ENCODE measurements at places on chromosomes 4 and X. TPM values are rescaled to one million over a fixed set of nuclear protein-coding genes. Genes with fewer than 3 reads are reported as not detected.

- no peak for DNase-seq
Measured at GRCh38 chr4:5783486-5783885, 72.5 kb downstream of the EVC start.

DNA sequence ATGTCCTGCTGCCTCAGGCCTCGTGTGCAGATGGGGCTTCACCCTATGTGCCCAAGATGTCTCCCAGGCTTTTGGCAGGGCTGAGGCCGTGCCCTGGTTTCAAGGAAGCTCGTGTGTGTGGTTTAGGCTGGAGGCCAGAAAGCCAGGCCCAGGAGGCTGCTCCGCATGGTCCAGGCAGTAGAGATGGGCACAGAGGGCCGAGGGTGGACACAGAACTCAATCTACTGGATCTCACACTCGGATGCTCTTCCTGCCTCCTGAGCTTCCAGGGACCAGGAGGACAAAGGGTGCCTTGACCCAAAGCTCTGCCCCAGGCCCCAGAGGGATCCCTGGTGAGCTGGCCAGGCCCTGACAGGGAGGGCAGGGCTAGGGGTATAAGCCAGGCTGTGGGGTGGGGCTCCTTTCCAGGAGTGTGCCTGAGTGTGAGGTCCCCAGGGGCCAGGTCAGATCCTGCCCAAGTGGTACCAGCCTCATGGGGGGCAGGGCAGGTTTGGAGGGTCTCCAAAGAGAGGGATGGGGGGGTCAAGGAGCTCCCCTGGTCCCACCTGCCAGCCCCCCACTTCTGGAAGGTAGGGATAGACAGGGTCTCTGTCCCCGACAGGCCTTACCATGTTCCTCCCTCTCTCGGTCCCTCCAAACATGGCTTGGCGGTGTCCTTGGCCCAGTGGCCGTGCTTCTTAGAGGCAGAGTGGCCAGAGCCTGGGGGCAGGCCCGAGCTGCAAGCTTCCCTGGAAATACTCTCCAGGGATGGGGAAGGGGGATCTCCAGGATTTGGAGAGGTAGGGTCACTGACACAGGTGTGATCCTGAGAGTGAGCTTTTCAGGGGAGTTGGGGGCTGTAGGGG, 23.8 kb downstream of the HTRA3 start:
- no peak for DNase-seq

DNA sequence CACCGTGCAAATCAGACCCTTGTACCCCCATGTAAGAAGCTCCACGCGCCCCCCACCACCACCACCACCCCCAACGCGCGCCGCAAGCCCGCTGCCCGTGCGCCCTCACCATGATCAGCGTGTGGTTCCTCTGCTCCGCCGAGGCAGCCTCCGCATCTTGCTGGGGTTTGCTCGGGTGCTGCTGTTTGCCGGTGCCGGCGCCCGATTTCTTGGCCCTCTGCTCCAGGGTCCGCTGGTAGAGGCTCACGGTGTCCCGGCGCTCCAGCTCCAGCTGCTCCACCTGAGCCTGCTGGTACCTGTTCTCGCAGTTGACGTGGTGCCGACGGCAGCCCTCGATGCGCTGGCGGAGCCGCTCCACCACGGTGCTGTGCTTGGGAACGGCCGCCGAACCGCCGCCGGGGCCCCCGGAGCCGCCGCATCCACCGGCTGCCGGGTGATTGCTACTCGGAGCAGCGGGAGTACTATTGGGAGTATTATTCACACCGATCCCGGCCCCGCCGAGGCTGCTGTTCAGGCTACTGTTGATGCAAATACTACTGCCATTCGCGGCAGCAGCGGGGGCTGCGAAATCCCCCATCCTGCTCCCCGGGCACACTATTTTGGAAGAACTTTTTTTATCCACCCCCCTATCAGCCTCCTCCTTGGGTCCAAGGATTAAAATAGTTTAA, 1.1 kb downstream of the MAML3 start:
- peak; percentile 60 for DNase-seq

The SUPT20HL2 gene
- not detected for total RNA-seq

The SPANXC gene
- total RNA-seq: not detected

The ZNF711 gene
- 18.5 TPM for total RNA-seq
